SJCRH30 (cell line): ENCODE measurements at places on chromosomes 16 and 17. TPM values are rescaled to one million over a fixed set of nuclear protein-coding genes. Genes with fewer than 3 reads are reported as not detected.

RASL10B gene
- total RNA-seq: 28.3 and 29.2 TPM in 2 replicates

KRT16 gene
- 0.08 TPM in 1 of 2 replicates, not detected in the other for total RNA-seq

CCL5 gene
- not detected in 2 replicates for total RNA-seq

KIFC3 gene
- total RNA-seq: 11.4 and 11.8 TPM in 2 replicates

- DNase-seq: no peak
Measured at GRCh38 chr16:77551357-77551756, 116.5 kb upstream of the ADAMTS18 start.

GRCh38 chr16:74052016-74052415, 244.6 kb upstream of the PSMD7 start:
- DNase-seq: no peak

GRCh38 chr16:84085773-84086172, 31.0 kb downstream of the MBTPS1 start:
- DNase-seq: no peak

- no peak for DNase-seq
Measured at GRCh38 chr17:41054025-41054424, 1.0 kb downstream of the KRTAP2-2 start.

DNA sequence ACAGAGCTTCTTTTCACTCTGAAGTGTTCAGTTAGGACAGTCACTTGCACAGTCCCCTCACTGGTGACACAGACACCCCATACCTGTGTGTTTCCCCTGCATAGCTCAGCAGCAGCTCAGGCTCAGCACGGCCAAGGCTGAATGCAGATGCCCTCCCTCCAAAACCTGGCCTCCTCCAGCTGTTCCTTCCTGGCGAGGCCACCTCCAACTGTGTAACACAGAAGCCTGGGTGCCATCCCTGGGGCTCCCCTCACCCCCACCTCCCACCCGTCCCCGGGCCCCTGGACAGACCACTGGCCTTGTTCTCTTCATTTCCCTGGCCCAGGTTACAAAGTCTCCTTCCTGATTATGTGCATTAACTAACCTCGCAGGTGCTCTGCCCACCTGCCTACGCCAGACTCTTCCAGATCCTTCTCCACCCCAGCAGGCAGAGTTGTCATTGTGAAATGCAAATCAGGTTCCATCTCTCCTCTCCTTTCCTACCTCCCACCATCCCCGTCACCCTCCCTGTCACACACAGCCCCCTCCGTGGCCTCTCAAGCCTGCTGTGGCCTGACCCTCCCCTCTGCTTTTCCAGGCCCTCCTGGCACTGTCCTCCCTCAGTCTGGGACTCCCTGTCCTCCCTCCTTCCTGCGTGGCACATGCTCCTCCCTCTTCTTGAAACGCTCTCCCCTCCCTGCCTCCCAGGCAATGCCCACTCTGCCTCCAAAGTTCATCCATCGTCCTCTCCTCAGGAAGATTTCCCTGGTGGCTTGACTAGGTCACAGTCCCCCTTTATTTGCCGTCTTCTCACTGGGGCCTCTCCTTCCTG, 26.4 kb downstream of the MLYCD start:
- no peak for DNase-seq

DNA sequence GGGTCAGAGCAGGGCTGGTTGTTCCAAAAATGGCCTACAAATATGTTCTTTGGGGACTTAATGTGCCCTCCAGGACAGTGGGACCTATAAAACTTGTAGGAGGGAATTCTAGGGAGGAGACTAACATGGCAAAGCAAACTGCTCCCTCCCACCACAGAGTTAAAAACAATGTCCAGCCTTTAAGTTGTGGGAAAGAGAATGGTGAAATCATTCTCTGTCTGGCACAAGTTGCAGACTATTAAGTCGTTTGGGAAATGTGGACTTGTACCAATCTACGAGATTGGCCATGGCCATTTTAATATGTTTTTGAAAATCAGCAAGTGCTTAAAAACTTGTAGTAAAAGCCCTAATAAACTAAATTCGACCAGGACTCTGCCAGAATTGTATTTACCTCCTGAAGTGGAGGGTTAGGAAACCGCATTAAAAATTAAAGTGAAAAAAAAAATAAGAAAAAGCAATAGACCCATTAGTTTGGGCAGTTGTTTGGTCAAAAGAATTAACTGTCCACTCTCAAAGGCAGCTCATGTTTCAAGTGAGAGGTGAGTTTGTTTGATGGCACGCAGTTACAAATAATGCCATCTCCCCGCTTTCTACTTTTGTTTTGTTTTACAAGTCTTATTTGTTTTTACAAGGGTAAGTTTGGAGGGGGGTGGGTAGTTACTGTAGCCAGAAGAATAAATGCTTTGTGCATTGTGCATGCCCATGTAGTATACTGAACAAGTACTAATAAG, 32.4 kb downstream of the ANKFN1 start:
- DNase-seq: no peak

- DNase-seq: no peak
Measured at GRCh38 chr17:63314761-63315160, 131.3 kb downstream of the CYB561 start.

- peak; percentile 85 for DNase-seq
Measured at GRCh38 chr17:48052956-48053757, 5.0 kb downstream of the NFE2L1 start.

- DNase-seq: no peak
Measured at GRCh38 chr17:60173304-60173819, 23.6 kb downstream of the CA4 start.
